ENCODE measurements at places on chromosomes 7 and 10.

GRCh38 chr7:128921866-128922440, 11.4 kb upstream of the KCP start:
- DNase-seq = no peak

- no peak for DNase-seq
Observed at GRCh38 chr7:90771281-90771680, 175.2 kb downstream of the CDK14 start.

DNA sequence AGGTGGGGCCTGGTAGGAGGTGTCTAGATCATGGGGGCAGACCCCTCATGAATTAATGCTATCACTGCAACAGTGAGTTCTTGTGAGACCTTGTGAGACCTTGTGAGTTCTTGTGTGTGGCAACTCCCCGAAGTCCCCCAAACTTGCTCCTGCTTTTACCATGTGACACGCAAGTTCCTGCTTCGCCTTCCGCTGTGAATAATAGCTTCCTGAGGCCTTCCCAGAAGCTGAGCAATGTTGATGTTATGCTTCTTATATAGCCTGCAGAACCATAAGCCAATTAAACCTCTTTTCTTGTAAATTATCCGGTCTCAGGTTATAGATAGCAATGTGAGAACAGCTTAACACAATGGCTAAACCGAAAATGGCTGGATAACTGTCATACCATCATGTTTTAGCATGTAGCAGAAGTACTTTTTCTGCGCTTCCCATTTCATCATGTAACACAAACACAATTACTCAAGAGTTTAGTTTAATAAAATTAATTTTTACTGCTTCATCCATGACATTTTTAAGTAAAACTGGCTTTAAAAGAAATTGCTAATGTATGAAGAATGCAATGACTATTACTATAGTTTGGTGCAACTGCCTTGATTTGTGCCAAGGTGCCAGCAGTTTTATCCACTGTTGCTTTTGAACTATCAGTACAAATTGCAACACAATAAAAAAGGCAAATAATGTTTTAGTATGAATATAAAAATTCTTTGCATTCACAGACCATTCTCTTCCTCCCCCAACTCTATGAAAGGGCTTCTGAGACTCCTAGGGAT, 87.7 kb upstream of the TMEM168 start:
- no peak for DNase-seq

DNA sequence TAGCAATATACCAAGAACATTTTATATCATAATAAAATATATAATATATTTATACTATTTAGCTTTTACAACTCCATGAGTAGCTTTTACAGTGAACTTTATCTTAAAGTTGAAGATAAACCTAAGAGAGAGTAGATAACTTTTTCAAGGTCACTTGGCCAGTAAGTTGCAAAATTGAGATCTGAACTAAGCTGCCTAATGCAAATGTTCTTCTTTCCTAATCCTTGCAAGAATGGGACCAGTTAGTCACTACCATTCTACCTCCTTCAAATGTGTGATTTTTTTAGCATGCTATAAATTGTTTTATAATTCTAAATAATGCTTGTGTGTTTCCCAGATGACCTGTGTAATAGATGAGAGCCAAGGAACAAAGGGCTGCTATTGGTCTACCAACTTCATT, 47.8 kb downstream of the CH25H start:
- no peak for DNase-seq

DNA sequence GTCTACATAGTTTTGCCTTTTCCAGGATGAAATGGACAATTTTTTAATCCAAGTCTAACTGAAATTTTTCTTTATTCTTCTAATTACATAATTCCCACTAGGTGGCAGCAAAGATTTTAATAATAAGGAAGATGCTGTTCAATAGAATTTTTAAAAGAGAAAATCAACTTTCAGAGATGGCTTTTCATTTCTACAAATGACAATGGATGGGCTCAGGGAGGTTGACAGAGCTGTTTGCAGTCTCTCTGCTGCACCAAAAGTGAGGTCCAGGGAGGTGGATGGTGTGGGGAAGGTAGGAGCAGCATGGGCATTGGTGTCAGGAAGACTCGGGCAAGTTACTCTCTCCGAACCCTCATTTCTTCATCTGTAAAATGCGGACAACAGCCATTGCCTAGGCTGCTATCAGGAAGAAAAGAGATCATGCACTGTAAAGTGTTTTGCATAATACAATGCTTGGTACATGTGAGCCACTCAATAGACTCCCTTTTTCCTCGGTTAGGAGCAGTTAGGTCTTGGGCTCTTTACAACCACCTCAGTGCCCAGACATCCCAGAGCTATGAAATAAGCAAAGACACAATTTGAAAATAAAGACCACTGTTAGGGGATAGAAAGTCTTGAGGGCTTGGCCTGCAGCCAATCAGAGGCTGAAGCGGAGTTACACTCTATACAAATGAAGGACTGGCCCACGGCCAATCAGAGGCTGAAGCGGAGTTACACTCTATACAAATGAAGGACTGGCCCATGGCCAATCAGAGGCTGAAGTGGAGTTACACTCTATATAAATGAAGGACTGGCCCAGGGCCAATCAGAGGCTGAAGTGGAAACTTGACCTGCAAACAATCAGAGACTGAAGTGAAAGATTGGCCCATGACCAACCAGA, 107.1 kb downstream of the ABLIM1 start:
- DNase-seq = no peak

GRCh38 chr7:117090791-117091190, 137.5 kb downstream of the ST7 start:
- no peak for DNase-seq

GRCh38 chr10:14826076-14826829, 11.6 kb downstream of the CDNF start:
- no peak for DNase-seq

DNA sequence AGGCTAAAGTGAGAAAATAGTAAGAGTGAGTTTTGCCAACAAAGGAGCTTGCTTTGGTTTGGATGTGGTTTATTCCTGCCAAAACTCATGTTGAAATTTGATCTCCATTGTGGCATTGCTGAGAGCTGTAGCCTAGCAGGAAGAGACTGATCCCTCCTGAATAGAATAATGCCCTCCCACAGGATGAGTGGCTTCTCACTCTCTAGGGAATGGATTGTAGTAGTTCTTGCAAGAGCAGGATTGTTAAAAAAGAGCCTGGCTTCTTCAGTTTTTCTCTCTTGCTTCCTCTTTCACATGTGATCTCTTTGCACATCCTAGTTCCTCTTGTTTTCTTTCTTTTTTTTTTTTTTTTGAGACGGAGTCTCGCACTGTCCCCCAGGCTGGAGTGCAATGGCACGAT, 34.4 kb downstream of the ASAH2 start:
- DNase-seq = no peak

DNA sequence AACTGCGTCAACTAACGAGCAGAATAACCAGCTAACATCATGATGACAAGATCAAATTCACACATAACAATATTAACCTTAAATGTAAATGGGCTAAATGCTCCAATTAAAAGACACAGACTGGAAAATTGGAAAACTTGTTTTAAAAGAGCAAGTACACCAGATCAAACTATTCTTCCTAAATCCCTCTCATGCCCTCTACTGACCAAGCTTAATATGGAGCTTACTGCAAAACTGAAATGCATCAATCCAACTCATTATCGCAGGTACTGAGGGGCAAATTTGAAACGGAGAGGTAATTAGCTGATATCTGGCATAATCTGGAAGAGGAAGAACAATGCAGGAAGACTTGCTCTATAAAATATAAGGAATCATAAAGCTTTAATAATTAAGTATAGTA, 1223.8 kb downstream of the NXPH1 start:
- no peak for DNase-seq
